IPS-NIHi11 (cell line): ENCODE measurements at places on chromosomes 6 and 20.

DNA sequence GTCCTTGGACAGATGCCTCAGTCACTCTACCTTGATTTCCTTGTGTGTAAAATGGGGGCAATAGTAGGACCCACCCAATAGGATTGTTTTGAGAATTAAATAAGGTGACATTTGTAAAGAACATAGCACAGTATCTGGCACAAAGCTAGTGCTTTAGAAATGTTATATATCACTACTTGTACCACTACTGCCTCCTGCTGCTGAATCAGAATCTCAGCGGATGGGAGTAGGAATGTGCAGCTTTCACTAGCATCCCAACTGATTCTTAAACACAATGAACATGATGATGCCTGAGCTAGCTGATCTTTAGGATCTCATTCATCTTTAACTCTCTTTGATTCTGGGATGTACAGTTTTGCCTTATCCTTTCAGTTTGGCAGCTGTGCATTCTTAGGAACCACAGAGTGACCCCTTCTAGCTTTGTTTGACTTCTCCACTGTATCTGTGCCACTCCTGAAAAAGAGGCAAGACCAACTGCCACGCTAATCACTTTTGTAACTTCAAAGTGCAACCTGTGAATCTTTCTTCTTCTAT is 7.2 kb downstream of the PBOV1 start:
- no peak for DNase-seq

- DNase-seq: peak; percentile 86
Measured at GRCh38 chr6:149840345-149841075, 23.6 kb downstream of the LRP11 start.

DNA sequence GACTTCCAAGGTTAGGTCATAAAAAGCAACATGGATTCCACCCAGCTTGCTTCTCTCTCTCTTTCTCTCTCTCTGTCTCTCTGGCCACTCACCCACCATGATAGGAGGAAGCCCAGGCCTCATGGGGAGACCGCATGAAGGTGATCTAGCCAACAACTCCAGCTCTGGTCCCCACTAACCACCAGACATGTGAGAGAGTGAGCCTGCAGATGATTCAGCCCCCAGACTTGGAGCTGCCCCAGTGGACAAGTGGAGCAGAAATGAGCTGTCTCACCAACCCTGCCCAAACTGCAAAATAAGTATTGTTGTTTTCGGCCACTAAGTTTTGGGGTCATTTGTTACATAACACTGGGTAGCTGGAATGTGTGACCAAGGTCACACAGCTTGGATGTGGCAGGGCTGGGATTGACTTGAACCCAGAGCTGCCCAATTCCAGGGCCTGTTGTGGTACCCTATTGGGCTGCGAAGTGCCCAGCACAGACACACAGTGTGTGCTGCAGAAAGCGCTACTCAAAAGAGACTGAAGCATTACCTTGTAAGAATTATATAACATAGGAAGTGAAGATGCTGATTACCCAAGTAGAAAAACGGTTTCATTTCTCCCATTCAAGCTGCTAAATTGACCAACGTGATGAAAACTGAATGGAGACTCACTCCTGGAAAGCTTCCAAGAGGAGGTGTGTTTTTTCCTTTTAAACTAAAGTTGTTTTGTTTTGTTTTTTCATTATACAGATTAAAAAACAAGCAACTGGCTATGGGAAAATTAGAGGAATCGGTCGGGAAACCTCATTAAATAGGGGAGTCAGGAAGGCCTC is 9.1 kb upstream of the TLDC2 start:
- no peak for DNase-seq

GRCh38 chr6:159221486-159222170 is 52.4 kb downstream of the FNDC1 start:
- no peak for DNase-seq

DNA sequence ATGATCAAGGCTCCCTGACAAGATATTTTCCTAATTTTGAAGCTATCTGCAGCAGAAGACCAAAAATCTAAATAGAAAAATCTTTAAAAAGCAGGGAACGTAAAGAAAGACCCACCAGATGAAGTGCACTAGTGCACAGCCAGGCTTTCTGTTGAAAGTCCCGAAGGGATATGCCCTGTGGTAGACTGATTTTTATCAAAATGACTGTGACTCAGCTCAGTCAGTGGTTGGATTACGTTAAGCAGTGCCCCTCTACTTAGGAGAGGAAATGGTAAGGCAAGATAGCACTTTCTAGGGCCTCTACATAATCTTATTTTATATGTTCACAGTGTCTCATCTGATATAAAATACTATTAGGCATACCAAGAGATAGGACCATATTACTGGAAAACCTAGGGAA is 123.4 kb upstream of the RAB32 start:
- no peak for DNase-seq

DNA sequence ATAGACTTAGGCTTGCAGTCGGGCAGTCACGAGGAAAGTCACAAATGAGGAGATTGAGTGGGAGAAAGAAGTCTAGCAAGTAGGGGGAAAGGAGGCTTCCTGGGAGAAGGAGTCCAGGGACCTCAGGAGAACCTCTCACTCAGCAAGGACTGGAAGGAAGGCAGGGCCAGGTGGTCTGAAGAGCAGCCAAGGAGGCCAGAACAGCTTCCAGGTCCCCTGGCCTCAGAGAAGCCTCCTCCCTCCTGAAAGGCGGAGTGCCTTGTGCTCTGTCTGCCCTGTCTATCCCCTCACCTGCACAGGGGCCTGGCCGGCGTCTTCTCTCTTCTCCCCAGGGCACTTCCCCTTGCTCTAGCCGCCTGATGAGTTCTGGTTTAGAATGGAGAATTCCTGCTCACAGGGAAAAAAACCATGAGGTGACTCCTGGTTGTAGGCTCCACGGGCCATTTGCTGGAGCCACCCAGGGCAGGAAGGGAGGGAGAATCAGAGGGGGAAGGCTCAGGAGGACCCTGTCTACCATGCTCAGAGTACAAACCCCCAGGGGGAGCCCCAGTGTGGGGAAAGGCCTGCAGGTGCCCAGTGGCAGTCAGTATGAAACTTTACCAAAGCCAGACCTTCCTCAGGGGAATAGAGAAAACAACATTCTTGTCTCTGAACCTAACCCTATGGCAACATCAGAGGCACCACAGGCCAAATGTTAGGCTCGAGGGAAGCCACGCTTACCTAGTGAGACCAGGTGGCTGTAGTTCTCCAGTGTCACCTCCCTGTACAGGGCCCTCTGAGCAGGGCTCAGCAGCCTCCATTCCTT is 11.2 kb downstream of the ZNF337 start:
- peak; percentile 24 for DNase-seq

DNA sequence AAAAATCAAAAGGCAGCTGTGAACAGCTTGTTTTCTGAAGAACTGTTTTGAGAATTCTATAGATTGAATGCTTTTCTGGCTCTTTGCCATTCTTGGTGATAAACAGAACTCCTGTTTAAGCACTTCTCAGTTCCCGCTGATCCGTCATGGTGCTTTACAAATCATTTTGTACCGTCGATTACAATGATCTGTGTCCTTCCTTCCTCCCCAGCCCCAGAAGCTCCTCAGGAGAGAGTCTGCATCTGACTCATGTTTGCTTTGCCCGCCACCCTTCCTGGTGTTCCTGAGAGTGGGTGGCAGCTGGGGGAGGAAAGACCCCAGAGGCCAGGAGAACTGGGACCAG is 538.6 kb upstream of the MARCKS start:
- DNase-seq: no peak

DNA sequence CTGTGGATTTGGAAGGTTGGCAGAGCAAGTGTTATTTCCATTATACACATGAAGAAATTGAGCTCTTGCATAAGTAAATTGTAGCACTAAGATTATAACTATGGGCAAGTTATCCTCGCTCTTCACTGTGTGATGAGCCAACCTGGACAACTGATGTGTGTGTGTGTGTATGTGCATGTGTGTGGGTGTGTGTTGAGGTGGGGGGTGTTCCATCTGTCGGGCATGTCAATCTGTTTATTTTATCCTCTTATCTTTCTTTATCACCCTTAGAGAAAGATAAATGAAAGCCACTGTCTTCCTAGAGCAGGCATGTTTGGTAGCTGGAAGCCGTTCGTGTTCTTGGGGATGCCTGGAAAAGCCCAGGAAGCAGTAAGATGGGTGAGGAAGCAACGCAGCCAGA is 3.0 kb upstream of the DSP start:
- no peak for DNase-seq

GRCh38 chr6:149938571-149939355 is 3.1 kb upstream of the ULBP2 start:
- DNase-seq: no peak

- DNase-seq: no peak
Measured at GRCh38 chr6:64225503-64225902, 589.9 kb downstream of the PHF3 start.

DNA sequence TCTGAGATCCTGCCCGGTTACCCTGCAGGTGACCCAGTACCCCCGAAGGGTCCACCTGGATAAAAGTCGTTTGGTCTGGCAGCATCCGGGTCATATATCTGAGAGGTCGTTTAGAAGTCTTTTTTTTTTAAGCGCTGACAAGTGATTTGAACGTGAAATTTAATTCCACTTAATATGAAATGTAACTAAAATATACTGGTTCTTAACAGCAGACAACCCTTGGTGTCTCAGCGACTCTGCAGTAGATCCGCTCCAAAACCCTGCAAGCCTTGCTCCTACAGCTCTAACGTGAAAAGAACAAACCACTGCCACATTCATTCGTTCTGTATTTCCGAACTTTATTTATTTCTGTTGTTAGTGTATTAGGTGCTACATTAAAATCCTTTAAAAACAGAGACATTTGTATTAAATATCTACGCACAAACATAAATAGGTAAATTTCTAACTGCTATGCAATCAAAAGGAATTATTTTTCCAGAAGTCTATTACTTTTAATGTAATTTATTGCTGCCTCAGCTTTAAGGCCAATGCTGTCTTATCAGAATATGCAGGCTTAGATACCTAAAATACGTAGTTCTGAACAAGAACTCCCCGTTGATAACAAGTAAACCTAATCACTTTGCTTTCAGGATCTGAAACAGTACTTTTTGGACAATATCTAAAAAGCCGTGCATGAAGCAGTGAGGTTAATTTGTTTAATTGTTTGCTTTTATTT is 33.5 kb upstream of the TCF21 start:
- no peak for DNase-seq

- DNase-seq: no peak
Measured at GRCh38 chr6:135703621-135704020, 147.9 kb upstream of the PDE7B start.

- DNase-seq: no peak
Measured at GRCh38 chr6:161660666-161661571, 387.1 kb upstream of the AGPAT4 start.

DNA sequence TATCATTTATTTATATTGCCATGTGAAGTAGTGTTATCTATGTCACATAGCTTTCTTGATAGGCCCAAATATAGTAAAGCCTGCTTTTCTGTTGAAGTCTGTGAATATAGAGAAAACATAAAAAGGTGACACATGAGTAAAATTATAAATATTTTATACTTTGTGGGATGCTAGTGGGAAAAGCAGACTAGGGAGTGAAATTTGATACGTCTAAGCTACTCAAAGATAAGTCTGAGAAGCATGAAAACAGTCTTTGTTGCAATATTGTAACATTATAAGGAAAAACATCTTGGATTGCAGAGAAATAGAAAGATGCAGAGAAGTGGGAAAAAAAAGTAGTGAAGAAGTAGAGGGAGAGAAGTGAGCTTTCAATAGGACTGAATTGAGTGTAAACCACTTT is 75.4 kb downstream of the ZNF292 start:
- no peak for DNase-seq

DNA sequence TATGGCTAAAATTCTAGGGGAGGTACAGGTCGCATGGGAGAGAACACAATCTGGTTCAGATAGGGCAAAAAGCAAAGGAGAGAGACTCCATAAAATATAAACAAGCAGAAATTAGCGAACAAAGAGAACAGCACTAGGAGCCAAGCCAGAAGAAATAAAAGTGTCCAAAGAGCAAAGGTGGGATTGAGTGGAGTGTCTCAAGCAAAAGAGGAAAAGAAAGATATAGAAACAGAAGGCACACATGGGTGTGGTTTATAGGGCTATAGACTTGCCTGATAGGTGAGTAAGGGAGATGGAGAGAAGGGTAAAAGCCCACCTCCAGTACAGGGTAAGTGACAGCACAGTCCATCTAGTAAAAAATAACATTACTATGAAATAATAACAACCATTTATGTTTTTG is 36.5 kb upstream of the IRAK1BP1 start:
- DNase-seq: no peak

DNA sequence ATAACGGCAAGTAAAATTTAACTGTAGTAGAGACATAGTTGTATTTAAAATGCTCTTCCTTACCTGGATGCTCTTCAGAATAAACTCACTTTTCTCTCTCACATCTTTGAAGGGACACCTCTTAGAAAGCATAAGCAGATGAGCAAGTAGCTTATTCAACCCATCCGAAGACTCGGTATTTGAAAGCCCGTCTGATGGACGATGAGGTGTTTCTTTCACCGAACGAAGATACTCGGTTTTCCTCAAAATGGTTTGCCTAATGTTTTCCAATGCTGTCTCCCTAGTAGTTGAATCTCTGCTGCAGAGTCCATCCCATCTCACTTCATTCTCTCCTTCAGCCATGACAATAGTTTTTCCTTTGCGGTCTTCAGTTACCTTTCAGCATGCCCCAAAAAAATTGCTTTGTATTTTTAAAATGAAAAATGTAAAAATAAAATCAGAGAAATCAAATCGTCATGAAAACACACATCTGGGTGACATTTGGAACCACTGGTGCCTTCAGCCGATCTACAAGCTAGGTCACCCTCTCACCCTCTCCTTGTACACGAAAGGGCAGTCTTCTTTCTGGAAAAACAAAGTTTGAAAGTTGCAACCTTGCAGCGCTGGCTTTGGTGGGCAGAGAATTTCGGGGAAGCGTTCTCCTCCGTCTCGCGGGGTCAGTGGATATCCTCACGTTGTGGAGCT is 772 bp downstream of the SESN1 start:
- no peak for DNase-seq

- DNase-seq: no peak
Measured at GRCh38 chr6:4593951-4594350, 182.3 kb upstream of the CDYL start.

DNA sequence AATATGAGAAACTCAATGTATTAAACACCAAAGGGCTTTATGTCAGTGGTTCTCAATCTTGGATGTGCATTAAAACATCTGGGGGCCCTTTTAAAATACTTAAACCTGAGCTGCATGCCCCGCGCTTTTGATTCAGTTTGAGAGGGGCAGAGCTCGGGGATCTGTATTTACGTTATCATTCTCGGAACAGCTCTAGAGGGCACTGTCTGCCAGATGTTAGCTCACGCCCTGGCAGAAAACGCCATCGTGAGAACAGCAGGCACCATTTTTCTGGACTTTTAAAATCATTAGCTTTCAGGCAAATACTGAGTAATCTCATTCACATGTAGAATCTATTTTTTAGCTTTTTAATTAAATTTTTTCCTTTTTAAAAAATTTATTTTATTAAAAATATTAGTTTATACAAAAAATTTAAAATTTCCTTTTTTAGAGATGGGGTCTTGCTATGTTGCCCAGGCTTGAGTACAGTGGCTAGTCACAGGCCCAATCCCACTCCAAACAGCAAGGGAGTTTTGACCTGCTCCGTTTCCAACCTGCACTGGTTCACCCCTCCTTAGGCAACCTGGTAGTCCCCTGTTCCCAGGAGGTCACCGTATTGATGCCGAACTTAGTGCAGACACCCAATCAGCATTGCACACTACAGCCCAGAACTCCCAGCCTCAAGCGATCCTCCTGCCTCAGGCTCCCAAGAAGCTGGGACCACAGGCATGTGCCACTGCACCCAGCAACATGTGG is 30.0 kb upstream of the ZNF133 start:
- DNase-seq: no peak

GRCh38 chr6:135162678-135163439 is 18.2 kb upstream of the MYB start:
- peak; percentile 92 for DNase-seq

- DNase-seq: no peak
Measured at GRCh38 chr6:164533045-164533362, 776.4 kb downstream of the C6orf118 start.
